ENCODE measurements at places on chromosomes 1 and 21.

- DNase-seq: no peak
Observed at GRCh38 chr1:68121536-68121935, 71.1 kb upstream of the DIRAS3 start.

- DNase-seq: no peak
Observed at GRCh38 chr1:70143048-70143659, 62.2 kb downstream of the LRRC40 start.

GRCh38 chr21:42627527-42628289 is 25.7 kb upstream of the PDE9A start:
- no peak for DNase-seq

- no peak for DNase-seq
Observed at GRCh38 chr21:26659182-26659581, 86.1 kb upstream of the CYYR1 start.

DNA sequence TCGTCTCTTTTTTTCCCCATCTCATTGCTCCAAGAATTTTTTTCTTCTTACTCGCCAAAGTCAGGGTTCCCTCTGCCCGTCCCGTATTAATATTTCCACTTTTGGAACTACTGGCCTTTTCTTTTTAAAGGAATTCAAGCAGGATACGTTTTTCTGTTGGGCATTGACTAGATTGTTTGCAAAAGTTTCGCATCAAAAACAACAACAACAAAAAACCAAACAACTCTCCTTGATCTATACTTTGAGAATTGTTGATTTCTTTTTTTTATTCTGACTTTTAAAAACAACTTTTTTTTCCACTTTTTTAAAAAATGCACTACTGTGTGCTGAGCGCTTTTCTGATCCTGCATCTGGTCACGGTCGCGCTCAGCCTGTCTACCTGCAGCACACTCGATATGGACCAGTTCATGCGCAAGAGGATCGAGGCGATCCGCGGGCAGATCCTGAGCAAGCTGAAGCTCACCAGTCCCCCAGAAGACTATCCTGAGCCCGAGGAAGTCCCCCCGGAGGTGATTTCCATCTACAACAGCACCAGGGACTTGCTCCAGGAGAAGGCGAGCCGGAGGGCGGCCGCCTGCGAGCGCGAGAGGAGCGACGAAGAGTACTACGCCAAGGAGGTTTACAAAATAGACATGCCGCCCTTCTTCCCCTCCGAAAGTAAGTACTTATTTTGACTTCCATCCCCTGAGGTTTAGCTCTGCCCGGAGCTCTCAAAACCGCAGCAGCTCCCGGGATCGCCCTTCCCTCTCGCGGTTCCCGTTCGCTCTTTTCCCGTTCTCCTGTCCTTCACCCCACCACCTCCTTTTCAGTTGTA is 1.5 kb downstream of the TGFB2 start:
- no peak for DNase-seq

- DNase-seq: no peak
Observed at GRCh38 chr1:226986496-226987178, 46.5 kb downstream of the COQ8A start.
